ENCODE measurements at places on chromosomes 2 and 18.

- DNase-seq = no peak
Observed at GRCh38 chr18:40348196-40348595, 1606.8 kb upstream of the PIK3C3 start.

DNA sequence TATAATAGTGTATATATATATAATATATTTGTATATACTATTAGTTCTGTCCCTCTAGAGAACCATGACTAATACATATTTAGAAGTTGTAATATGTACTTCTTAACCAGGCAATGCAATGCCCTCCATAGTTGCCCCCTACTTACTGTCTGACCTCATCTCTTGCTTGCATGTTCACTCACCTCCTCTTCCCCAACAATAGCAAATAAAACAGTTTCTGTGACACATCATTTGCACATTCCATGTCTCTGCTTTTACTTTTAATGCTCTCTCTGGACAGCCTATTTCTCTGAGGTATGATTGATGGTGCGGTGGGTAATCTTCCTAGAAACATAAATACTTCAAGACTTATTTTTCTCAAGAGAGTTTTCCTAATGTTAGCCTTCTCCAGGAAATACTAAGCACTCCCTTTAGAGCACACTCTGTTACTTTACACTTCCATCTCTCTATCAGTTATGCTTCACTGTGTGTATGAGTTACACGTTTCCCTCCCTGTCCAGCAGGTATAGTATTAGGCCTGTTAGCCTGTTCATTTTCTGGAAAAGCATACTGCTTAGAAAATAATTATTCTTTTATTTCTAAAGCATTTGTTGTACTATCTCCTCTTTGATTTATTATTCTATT, 295.6 kb upstream of the LRATD1 start:
- DNase-seq = no peak

DNA sequence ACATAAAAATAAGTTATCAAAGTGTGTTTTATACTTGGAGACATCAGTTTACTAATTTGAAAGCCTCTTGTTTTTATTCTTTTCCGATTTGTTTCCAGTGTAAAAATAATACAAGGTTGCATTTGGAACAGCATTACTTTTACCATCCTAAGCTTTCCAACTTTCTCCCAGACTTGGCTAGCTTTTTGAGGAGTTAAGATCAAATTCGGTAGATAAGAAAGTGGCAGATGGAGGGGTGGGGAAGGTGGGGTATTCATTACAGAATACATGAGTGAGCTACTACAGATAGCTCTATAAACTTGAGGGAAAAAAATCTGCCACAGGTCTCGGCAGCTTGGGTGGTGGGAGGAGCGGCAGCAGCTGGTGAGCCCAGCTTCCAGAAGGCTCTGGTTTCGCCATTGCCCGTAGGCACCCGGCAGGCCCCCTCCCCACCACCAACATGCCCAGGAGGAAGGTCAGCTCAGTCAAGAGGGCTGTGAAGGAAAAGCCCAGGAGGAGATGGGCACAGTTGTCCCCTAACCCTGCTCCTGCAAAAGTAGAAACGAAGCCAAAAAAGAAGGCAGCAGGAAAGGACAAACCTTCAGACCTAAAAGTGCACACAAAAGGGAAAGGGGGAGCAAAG, 18.6 kb upstream of the RMC1 start:
- DNase-seq = no peak

DNA sequence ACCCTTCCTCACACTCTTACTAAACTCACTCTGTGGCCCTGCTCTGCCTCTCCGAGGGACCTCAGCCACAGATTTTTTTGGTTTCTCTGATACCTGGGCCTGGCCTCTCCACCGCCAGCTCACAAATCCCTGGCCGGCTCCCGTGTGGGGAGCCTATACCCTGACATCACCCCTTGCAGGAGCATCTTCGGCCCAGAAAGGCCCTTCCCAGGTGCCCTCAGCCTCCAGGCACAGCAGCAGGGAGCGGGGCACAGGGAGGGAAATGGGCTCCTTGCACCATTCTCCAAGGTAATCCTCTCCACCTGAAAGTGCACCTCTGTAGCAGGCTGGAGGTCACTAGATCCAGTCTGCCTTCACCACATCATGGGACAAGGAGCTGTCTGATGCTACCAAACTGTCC, 43.2 kb downstream of the CRACDL start:
- no peak for DNase-seq

Data from GDM1 (cell line).